NCI-H510A (cell line): ENCODE measurements at places on chromosomes 12 and 14.

GRCh38 chr12:56257491-56258067 lies 605 bp downstream of the ANKRD52 start:
- peak; percentile 32 for DNase-seq

- DNase-seq, result no peak
Observed at GRCh38 chr12:558580-558979, 98.8 kb downstream of the B4GALNT3 start.

- DNase-seq, result no peak
Observed at GRCh38 chr14:65745396-65746190, 333.1 kb downstream of the FUT8 start.

DNA sequence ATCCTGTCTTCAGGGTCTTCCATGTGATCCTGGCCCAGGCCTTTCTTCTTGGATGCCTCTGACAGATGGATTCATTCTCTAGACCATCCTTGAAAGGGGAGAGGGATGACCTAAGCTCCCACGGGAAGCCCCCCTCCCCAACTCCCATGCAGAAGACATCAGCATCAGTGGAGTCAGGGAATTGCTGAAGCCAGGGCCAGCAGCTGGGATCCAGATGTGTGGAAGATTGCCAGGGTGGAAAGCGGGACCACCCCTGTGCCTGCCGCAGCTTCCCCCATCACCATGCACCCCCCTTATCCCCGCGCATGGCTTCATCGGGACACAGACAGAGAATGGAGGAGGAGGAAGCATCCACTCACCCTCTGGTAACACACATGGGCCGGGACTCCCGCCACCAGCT lies 183.6 kb upstream of the PRMT8 start:
- DNase-seq, result no peak

GRCh38 chr12:100668945-100669536 lies 95.6 kb downstream of the GAS2L3 start:
- peak; percentile 8 for DNase-seq

DNA sequence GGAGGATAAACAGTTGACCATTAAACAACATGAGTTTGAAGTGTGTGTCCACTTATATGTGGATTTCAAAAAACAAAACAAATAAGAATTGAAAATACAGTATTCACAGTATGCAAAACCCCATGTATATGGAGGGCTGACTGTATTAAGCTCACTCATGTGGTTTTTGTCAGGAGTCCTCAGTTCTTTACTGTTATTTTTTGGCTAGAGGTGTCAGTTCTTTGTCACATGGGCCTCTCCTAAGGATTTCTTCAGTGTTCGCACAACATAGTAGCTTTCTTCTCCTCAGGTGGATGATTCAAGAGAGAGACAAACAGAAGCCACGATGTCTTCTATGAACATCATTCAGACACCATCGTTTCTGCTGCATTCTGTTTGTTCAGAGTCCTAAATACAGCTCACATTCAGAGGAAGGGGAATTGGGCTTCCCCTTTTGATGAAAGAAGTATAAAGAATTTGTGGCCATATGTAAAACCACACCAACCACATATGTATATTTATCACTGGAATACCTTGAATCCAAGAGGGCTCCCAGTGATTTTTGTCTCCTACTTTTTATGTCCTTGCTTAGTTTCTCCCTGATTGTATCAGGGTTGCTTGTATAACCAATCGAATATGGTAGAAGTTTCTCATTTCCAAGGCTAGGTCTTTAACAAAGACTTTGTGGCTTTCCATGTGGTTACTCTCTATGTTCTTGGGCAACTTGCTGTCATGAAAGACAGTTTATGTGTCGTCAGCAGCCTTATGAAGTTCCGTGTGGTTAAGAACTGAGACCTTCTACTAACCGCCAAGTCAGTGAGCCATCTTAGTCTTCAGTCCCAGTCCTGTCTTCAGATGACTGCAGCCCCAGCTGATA lies 18.9 kb downstream of the MNAT1 start:
- no peak for DNase-seq

DNA sequence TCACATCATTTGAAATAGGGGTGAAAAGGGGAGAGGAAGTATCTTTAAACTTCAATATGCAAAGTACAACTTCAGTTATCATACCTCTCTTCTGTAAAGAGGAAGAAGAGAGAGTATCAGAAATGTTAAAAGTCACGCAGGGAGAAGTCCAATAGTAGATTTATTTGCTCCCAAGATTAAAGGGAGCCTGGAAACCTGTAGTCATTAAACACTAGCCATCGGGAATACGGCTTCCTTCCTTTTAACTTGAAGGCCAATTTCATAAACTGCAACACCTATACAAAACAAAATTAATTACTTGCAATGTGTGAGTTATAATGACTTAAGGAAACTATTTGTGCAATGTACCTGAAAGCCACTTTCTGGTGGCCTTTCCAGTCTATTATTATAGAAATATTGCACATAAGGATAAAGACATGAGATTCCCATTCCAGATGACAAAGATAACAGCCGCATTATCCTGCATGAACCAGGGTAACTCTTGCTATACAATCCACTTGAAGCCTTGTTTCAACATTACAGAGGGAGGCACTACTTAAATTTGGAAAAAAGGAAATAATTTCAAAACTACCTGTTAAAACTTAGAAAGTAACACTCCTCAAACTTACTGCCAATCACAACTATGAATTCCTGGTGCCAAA lies 4.6 kb downstream of the BTG1 start:
- no peak for DNase-seq

- no peak for DNase-seq
Observed at GRCh38 chr12:53659571-53659981, 16.3 kb downstream of the ATP5MC2 start.

- DNase-seq, result no peak
Observed at GRCh38 chr12:1660304-1661187, 30.3 kb upstream of the ADIPOR2 start.

DNA sequence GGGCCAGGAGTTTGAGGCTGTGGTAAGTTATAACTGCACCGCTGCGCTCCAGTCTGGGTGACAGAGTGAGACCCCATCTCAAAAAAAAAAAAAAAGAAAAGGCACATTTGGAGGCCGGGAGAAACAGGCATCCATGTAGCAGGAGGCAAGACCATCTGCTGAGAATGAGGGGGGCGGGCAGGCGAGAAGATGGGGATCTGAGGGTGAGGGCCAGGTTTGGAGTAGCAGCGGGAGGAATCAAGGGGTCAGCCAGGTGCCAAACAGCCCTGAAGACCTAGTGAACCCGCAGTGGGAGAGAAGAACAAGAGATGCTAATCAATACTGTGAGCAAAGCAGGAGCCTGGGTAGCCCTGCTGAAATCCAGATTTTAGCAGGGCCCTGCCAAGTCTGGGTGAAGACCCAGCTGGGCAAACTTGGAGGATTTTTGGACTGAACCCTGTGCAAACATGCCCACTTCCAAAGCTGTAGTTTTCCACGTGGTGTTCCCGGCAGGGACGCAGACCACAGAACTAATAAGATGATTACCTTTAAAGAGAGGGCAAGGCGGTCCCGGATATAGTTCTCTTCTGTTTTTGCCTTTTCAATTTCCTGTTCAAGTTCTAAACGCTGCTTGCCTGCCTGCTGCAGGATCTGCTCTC lies 61.0 kb downstream of the NIN start:
- DNase-seq, result no peak

- DNase-seq, result no peak
Observed at GRCh38 chr12:25875661-25876060, 82.8 kb upstream of the RASSF8 start.

- no peak for DNase-seq
Observed at GRCh38 chr12:104478396-104479122, 21.8 kb downstream of the CHST11 start.

DNA sequence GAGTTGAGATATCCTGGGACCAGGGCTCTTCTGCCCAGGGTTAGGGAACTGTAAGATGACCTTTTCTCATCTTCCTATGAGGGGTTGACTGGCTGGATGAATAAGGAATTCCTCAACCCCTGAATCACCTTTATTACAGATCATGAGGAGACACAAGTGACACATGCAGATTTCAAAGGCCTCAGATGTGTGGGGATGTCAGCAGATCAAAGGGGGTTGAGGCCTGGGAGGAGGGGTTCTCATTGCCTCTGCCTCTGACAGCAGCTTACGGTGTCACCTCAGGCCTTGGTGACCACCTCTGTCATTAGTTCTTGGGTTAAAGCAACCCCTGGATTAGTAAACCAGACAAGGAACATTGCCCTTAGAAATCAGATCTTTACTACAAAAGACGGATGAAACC lies 2.1 kb upstream of the KRT72 start:
- DNase-seq, result no peak

- no peak for DNase-seq
Observed at GRCh38 chr12:91001306-91001705, 3.5 kb downstream of the EPYC start.

DNA sequence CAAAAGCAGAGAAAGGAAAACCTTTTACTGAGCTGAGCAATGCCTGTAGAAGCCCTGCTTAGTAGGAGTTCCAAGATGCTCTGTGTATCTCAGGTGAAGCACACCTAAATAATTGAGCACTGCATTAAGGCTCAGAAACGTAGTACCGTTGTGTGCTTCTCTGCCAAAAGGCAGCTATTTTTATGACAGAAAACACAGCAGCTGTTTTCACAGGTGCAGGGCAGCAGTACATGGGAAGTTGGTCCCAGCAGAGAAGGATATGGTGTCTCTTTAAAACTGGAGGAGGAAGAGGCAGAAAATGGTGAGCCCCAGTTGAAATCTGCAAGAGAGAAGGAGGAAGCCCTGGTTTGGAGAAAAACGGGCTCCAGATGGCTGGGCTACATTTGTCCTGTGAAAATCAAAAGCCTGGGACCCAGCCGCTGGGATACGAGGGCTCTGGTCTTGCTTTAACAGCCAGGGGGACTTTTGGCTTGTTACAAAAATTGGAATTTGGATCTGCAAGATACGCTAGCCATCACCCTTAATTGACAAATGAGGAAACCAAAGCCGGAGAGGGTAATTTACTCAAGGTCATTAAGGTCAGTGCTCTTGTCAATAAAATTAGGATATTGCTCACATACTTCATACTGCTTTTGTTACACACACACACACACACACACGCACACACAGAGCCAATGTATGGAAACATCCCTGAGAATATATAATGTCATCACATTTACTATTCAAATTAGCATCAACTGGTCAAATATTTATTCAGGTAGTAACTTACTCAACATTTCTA lies 27.3 kb downstream of the SPRING1 start:
- DNase-seq, result no peak

GRCh38 chr12:6326316-6327228 lies 15.3 kb downstream of the TNFRSF1A start:
- DNase-seq, result no peak

GRCh38 chr12:98741556-98742265 lies 96.6 kb downstream of the APAF1 start:
- DNase-seq, result no peak

GRCh38 chr12:105469211-105469610 lies 138.7 kb downstream of the C12orf75 start:
- no peak for DNase-seq
